Epithelial cell of esophagus (primary cell): ENCODE measurements at places on chromosomes 2 and 18.

GRCh38 chr2:17149945-17150344, 368.3 kb downstream of the RAD51AP2 start:
- DNase-seq: no peak

DNA sequence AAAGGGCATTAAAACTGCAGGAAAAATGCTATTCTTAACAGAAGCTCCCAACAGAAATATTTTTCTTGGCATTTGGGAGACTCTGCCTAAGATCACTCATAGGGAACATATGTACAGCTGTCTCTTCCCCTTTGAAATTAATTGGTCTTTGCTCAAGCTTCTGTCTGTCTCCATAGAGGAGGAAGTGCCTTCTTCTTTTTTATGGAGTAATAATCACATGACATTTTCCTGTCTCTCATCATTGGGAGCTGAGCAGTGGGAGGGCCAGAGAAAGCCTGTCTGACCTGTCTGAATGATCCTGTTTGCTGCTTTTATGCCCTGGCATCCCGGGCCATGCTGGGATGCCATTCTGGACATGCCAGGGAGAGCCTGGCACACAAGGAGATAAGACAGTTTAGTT, 145.6 kb downstream of the AQP4 start:
- peak; percentile 18 for DNase-seq

GRCh38 chr2:126717928-126718327, 62.0 kb downstream of the GYPC start:
- DNase-seq: no peak

DNA sequence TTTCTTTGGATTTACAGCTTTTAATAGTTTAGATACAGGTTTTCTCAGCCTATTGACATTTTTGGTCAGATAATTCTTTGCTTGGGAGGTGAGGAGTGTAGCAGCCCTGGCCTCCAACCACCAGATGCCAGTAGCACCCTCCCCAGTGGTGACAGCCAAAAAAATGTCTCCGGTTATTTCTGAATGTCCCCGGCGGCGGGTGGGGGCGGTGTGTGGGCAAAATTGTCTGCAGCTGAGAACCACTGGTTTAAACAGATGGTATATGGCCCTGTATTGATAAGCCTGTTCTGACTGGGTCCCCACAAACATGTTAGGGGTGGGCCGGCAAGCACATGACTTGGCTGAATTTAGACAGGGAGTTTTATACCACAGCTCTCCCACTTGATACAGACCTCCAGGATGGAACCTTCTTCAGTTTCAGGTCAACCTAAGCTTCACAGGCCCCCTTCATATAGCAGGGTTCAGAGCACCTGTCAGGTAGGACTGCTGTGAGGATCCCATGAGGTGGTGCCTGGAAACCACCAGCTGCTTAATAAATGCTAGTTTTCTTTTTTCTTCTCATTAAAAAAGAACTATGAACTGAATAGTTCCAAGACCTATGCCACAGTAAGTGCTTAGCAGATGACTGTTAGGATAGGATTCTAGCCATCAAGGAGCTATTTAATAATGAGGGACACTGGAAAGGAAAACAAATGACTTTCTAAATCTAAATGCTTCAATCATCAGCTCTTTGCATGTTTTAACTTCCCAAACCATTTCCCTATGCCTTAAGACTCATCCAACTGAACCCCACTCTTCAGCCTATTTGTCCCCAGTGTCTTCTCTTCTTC, 18.1 kb downstream of the LPIN2 start:
- no peak for DNase-seq

DNA sequence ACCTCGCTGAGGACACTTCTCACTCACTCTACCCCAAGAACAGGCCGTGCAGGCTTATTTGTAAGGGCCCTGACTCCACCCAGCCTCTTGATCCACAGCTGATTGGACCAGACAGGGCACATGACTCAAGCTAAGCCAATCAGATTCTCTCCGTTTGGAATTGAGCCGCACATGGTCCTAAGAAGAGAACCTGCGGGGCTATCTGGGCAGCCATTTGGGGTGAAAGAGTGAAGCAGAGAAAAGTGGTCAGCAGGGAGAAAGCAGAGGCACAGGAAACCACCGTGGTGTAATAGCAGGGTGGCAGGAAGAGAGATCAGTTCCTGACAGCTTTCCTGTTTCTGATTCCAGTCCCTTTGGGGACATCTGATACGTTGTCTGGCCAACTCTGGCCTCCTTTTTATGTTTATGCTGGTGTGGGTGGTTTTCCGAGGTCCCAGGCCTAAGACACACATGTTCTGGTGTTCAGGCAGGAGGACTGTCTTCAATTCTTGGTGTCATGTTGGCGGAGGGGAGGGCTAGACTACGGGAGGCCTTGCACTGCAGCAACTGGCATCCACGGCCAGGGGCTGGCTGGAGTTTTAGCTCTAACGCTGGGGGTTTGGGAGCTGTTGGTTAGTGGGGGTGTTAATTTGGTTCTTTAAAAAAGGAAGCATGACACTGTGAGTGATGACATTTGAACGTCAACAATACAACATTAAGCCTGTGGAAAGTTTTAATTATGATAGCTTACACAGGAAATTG, 26.1 kb upstream of the SPTBN1 start:
- DNase-seq: no peak

DNA sequence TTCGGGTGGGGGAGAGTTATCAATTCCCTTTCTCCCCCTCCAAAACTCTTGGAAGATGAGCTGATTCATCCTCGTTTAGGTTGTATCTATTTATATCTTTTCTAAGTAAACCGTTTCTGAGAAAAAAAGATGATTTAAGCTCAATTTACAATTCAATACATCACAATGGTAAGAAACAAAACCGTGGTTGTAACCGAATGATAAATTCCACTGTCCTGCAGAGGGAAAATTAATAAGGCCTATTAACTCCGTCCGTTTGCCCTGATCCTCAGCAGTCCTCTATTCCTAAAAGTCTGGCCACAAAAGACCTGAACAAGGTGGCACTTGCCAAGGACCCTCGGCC, 286.2 kb downstream of the TCF4 start:
- DNase-seq: no peak

GRCh38 chr2:55827855-55828254, 95.7 kb downstream of the EFEMP1 start:
- no peak for DNase-seq

DNA sequence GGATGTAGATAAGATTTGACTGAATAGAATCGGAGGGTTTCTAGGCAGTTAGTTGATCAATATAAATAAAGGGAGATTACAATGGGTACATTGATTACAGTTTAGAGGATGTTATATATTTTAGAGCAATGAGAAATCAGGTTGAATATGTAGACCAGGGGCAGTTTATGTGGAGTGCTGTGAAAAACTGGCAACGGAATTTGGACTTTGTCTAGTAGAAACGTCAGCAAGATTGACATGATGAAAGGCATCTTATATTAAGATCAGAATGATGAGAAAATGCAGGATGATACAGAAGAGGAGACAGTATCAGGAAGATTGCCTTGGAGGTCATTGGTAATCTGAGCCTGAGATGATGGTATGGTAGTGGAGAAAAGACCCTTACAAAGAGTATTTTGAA, 39.9 kb downstream of the RAB10 start:
- DNase-seq: no peak

DNA sequence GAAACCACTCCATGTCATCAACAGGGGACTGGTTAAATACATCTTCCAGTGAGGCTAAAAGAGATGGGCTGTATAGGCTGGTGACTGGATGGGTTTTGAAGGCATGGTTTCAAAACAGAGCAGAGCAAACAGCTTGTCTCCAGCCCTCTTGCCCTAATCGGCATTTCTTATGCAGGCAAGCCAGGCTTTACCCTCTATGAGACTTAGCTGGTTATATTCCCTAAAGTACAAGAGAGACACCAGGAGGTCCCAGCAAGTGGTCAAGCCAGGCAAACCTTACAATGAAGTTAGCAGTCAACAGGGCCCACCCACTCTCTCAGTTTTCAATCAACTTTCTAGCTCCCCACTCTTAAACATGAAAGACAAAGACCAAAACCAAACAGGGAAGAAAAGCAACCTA, 19.0 kb downstream of the OSBPL1A start:
- no peak for DNase-seq

- peak; percentile 96 for DNase-seq
Observed at GRCh38 chr2:10407841-10408648, 40.1 kb downstream of the ODC1 start.

GRCh38 chr2:212266297-212266696, 272.3 kb downstream of the ERBB4 start:
- no peak for DNase-seq

DNA sequence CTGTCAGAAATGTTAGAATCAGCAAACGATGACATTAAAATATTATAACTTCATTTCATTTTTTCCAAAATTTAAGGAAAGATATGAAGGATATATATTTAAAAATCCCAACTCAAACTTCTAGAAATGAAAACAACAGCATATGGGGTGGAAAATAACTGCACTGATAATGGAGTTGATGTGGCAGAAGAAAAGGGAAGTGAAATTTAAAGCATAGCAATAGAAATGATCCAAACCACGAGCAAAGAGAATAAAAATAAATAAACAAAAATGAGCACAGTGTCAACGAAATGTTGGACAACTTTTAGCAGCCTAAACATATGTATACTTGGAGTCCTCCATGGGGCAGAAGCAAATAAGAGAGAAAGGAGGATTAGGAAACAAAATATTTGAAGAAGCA, 280.2 kb downstream of the KCNJ3 start:
- no peak for DNase-seq

DNA sequence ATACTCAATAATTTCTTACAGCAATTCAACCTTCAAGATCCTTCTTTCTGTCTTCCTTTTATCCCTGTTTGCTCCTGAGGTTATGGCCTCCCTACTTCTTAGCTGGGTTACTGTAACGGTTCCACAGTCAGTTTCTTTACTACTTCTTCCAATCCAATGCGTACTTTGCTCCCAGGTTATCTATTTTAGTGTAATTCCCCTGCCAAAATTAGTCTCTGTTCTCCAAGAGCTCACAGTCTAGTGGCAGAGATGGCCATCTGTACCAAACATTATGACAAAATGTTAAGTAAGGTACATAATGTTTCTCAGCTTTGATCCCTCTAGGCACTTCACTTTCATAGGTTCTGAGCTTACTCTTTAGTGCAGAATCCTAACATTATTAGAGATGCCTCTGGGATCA, 85.0 kb upstream of the WDSUB1 start:
- DNase-seq: no peak

GRCh38 chr2:175103191-175103590, 64.8 kb downstream of the ATF2 start:
- DNase-seq: no peak

- no peak for DNase-seq
Observed at GRCh38 chr2:131040661-131041401, 52.4 kb downstream of the FAM168B start.

- no peak for DNase-seq
Observed at GRCh38 chr2:151103551-151103950, 158.1 kb downstream of the RBM43 start.

DNA sequence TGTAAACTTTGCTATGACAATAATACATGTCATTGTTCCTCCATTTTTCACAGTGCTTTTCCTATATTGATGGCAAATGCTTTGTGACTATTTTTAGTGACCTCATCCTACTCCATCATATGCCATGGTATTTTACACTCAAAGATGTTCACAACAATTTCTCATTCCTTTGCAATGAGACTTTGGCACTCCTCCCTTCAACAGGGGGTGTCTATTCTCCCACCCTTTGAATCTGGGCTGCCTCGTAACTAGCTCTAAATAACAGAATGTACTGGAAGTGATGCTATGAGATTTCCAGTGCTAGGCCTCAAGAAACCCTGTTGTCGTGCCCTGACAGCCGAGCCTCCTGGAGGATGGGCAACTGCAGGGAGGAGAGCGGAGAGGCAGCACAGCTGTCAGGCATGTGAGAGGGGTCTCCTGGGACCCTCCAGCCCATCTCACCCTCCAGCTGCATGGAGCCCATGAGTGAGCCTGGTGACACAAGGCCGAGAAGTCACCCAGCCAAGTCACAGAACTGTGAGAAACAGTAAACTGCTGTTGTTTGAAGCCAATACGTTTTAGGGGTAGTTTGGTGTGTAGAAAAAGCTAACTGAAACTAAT, 103.1 kb upstream of the APCDD1 start:
- DNase-seq: no peak

- peak; percentile 47 for DNase-seq
Observed at GRCh38 chr2:120436885-120437603, 91.1 kb downstream of the INHBB start.

DNA sequence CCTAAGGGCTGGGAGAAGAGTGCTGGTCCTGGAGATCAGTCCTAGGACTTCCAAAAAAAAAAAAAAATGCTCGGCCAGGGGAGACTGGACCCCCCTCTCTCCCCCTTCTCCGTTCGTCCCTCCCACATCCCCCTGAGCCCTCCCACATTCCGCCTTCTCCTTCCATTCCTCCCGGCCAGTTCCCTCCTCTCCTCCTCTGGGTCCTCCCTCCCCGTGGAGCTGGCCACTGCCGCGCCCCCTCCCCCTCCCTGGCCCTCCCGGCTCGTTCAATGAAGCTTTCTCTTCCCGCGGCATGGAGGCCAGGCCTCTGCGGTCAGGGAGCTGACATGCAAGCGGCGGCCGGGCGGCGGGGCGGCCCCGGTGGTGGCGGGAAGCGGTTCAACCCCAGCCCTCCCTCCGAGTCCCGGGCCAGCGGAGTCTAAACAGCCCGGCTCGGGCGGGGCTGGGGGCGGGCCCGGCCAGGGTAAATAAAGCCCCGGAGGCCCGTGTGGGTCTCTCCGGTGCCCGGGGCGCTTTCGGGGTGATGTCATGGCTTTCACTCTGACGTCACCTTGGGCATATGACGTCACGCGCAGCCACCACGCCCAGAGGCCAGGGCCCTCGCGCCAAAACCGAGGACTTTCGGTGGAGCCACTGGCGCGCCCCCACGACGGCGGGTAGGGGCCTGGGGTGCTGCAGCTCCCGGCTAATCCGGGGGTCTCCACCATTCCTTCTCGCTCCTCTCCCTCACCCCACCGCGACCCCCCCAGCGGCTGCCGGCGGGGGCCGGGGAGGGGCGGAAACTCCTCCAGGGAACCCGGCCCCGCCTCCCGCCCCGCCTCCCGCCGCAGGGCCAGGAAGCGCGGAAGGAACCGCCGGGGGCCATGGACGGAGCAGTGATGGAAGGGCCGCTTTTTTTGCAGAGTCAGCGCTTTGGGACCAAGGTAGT, at the start of the genes DOK1 and LOXL3:
TSS of gene DOK1 (plus strand) at position 829 of the 928 bp plus-strand sequence. CDS start at position 864, 35 bp downstream.
TSS of gene LOXL3 (minus strand) at position 51 of the 928 bp plus-strand sequence. CDS start 1,308 bp downstream, outside the sequence.
- peak; percentile 16 for DNase-seq

- DNase-seq: no peak
Observed at GRCh38 chr2:2853346-2853745, 522.3 kb upstream of the MYT1L start.

DNA sequence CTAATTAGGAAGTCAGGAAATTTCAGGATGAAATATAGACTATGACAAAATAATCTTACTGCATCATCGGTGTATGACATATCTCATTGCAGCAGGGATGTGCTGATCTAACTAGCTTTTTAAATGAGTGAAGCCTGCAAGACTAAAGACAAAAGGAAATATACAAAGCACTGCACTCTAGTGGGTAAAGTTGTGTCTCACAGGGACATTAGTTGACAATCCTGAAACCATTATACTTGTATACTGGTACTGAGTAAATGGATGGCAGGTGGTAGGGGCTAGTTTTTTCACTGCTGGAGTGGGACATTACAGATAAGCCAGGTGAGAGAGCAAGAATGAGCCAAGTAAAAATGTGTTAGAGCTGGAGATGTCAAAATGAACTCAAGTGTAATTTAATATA, 317.5 kb upstream of the RAB6C start:
- DNase-seq: no peak

GRCh38 chr2:158602027-158602426, 145.3 kb downstream of the PKP4 start:
- peak; percentile 52 for DNase-seq
